SJCRH30 (cell line): ENCODE measurements at places on chromosomes 7 and 10. TPM values are rescaled to one million over a fixed set of nuclear protein-coding genes. Genes with fewer than 3 reads are reported as not detected.

GPR15LG gene
- not detected in 2 replicates for total RNA-seq

RBM48 gene
- 23.8 and 25.2 TPM in 2 replicates for total RNA-seq

LRRD1 gene
- 0.05 and 0.30 TPM in 2 replicates for total RNA-seq

ASAH2 gene
- 1.2 and 1.7 TPM in 2 replicates for total RNA-seq

LARP4B gene
- 29.1 and 29.4 TPM in 2 replicates for total RNA-seq

C10orf53 gene
- total RNA-seq: not detected in 2 replicates
